ENCODE measurements at places on chromosomes 4 and X.

DNA sequence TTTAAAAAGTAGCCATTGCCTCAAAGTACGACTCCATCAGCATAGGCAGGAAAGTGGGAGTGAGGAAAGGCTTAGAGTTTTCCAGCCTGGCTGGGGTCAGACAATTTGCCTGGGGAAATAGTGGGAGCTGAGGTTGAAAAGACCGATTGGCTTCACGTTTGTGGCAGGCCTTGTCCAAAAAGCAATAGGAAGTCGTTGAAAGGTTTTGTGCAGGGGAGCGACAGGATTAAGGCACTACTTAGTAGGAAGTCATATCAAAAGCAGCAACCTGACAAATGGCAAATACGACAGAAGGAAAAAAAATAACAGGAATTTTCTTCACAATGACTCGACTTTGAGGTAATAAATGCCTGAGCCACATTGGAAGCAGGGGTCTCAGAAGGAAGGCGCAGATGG, 691 bp upstream of the EREG start:
- no peak for DNase-seq

- DNase-seq = no peak
Measured at GRCh38 chrX:93868289-93868965, 194.4 kb downstream of the FAM133A start.

DNA sequence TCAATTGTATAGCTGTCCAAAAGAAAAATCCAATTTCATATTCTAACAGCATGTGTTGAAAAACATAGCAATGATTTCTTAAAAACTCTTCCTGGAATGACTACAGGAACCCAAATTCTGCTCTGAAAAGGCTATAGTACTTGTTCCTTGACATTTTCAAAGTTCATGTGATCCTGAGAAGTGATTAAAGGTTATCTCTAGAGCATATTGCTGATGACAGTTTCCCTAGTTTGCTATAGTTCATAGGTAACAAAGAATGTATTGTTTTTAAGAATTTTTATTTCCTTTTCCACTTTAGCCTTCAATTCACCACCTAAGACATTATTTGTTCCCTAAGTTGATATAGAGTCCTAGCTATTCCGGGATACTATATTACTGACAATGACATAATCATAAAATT, 1614.6 kb downstream of the PCDH7 start:
- DNase-seq = no peak

- DNase-seq = no peak
Measured at GRCh38 chrX:153736071-153736820, 11.6 kb downstream of the ABCD1 start.

DNA sequence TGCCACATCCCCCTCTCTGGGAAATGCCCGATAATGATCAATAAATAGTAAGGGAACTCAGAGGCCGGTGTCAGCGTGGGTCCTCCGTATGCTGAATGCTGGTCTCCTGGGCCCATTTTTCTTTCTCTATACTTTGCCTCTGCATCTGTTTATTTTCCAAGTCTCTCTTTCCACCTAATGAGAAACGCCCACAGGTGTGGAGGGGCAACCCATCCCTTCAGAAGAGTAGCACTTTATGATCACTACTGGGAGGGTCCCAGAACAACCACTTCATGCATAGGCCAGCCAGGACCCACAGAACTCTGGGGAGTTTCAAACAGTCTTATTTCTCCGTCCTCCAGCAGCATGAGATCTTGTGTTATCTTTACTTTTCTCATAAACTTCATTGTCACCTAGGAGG, 100.1 kb downstream of the CEP44 start:
- no peak for DNase-seq

GRCh38 chr4:124343661-124344171, 368.8 kb downstream of the ANKRD50 start:
- DNase-seq = no peak

GRCh38 chr4:87031920-87032319, 97.1 kb downstream of the AFF1 start:
- DNase-seq = no peak

DNA sequence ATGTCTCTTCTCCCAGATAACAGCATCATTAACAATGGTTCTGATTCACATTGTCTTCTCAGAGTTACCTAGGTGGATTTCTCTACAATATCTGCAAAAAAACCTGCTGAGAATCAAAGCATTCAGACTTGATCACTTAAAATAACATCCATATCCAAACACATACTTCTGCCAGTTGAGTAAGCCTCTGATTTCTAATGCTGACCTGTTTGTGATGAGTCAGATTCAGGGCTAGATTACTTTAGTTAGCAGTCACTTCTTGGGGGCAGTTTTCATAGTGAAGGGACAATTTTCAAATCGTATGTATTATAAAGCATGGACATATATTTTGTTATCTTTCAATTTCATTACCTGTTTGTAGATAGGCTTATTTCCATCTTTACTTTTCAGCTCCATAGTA, 35.5 kb downstream of the CCNI start:
- no peak for DNase-seq

- no peak for DNase-seq
Measured at GRCh38 chr4:20723019-20723418, 22.8 kb downstream of the PACRGL start.

DNA sequence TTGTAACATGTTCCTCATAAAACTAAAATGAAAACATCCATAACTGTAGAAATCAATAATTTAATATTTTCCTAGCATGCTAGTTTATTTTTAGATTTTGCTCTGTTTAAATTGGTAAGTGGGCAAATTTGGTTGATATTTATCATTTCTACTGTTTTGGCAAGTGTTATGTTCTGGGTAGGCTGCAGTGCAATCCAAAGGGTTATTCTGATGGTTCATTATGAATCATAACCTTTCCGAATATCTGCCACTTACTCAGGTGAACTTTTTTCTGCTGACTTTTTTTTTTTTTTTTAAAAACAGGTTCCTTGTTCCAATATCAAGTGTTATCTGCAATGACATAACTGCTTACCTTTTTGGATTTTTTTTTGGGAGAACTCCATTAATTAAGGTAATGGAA, 52.0 kb downstream of the CDS1 start:
- no peak for DNase-seq

- DNase-seq = no peak
Measured at GRCh38 chr4:98997166-98997565, 1.6 kb downstream of the METAP1 start.

GRCh38 chr4:128916832-128917231, 107.3 kb downstream of the JADE1 start:
- no peak for DNase-seq

GRCh38 chrX:55907968-55908607, 190.5 kb downstream of the RRAGB start:
- DNase-seq = no peak

DNA sequence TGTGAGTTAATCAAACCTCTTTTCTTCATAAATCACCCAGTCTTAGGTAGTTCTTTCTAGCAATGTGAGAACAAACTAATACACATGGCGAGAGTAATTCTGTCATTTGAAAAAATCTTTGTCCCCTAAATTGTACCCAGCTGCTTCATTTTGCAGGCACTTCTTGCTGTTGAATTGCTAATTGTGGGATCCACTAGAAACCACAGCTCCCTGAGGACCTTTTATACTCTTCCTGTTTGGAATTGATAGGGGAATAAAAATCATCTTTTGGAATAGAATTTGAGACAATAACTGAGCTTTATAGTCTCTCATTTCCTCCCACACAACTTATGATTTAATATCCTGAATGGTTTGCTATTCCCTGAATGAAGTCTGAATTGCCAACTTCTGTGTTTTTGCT, 170.2 kb downstream of the PACRGL start:
- no peak for DNase-seq

GRCh38 chr4:156247470-156247869, 293.8 kb upstream of the CTSO start:
- no peak for DNase-seq

GRCh38 chr4:111788099-111788498, 357.2 kb upstream of the FAM241A start:
- DNase-seq = no peak

All from AG04450 (cell line).